Transverse colon (tissue), 4 donors: ENCODE measurements at places on chromosomes 4 and X. TPM values are rescaled to one million over a fixed set of nuclear protein-coding genes. Genes with fewer than 3 reads are reported as not detected.

Gene FAM3A
- 112 TPM for total RNA-seq

Gene PLXNB3
- total RNA-seq = 46.2 TPM

Gene MAGED4
- not detected for total RNA-seq

Gene NUP62CL
- total RNA-seq = not detected

Gene TEX13D
- total RNA-seq = not detected

Gene SUPT20HL1
- 0.14 TPM for total RNA-seq

Gene HELQ
- 19.1 TPM for total RNA-seq

Gene ERVMER34-1
- total RNA-seq = not detected

Gene PUDP
- 3.7 TPM for total RNA-seq

Gene ZNF41
- 14.1 TPM for total RNA-seq

Gene NAA11
- not detected for total RNA-seq

Gene APLN
- total RNA-seq = not detected

Gene PALLD
- total RNA-seq = 230 TPM

Gene TXK
- total RNA-seq = 2.6 TPM

Gene AFM
- not detected for total RNA-seq

- DNase-seq = no peak
These were observed 29.5 kb downstream of the SMPX start for GRCh38 chrX:21728276-21728968.

- peak; percentile 1 for DNase-seq
These were observed 16.4 kb downstream of the PSAPL1 start for GRCh38 chr4:7418131-7418943.

DNA sequence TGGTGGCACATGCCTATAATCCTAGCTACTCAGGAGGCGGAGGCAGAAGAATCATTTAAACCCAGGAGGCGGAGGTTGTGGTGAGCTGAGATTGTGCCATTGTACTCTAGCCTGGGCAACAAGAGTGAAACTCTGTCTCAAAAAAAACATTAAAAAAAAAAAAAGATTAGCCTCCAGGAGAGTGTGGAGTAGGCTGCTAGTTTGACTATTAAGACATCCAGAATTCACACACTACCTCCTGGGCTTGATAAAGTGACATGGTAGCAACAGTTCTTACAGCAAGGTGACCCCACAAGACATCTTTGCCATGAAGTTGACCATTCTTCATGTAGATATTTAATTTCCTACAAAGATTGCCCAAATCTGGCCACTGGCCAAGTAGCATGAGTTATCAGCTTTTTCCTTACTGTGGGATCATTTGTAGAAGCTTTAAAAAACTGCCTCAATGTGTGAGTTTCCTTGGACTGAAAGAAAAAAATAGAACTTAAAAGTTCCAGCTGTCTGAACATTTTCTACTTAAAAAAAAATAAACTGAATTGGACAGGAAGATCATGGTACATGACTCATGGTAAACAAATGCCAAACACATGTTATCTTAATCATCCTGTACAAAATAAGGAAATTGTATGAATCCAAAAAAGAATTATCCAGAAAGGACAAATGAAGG, 35.3 kb upstream of the SPRY1 start:
- DNase-seq = peak; percentile 16

DNA sequence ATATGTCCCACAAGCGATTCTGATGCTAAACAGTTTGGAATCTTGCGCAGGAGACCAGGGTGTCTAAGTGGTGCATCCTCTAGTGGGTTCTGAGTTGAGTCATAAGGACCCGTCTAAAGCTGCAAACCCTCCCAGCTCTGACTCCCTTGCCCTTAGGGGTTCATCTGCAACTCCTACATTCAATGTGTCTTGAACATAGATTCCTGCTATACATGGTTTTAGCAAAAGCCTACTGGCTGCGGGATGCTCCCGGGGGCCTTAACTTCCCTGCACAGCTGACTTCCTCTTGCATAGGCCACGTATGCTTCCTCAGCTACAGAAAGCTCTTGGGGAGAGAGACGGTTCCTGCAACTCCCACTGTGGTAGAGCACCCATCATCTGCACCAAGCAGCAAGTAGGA, 236.7 kb downstream of the EVC2 start:
- DNase-seq = no peak

DNA sequence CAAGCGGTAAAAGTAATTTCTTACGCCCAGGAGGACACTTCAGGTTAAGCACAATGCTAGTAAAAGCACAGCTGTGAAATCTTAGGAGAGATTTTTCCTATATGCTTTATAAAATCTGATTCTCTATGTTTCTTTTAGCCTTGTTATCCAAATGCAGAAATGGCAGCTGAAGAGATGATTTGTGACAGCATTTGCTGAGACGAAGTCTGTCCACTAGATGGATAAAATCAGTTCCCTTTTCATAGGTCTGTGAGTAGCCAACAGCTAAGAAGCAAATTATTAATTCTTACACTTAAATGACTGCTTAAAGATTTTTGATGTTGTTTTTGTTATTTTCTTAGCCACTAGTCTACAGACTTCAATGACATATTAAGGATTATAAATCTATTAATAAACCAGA, 5.3 kb downstream of the GPM6A start:
- DNase-seq = no peak

GRCh38 chr4:44927399-44928380, 201.3 kb upstream of the GNPDA2 start:
- DNase-seq = no peak

DNA sequence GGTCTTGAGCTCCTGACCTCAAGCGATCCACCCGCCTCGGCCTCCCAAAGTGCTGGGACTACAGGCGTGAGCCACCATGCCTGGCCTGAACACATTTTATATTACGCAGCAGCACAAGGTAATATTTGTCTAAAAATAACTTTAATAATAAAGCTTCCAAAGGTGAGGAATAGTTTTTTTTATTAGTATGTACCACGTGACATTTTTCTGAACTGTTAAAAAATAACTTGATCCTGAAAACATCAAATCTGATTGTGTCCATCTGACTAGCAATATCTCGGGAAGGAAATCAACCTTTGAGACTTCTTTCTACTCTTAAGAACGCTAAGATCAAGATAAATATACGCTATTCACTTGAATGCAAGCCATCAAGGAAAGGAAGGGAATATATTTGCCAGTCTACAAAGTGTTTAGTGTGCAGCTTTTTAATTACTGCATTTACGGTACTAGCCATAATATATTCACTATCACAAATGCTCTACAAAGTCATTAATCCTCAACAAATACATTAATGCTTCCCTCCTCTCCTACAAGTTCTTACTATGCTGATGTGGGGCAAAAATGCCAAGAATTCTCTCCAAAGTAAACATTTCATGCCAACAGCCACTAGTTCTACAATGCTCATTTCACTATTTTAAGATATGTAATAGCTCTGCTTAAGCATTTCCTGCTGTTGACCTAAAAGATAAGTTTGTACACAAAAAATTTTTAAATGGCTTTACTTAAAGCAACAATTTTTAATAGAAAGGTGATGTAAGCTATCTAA, 143.6 kb downstream of the APBB2 start:
- DNase-seq = no peak

DNA sequence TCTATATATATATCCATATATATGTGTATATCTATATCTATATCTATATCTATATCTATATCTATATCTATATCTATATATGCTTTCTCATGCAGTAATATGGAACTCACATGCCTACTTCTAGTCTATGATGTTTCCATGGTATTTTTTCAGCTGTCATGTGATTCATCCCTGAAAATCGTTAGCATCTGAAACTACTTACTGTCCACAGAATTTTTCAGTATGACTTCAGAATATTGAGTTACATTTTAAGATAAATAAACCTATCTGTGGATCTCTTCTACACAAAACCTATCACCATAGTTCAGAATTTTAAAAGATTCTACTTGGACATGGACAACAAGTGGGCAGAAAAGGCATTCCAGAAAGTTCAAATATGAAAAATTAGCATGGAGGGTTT, 855.1 kb upstream of the INTU start:
- no peak for DNase-seq

GRCh38 chr4:144590020-144590419, 55.9 kb upstream of the HHIP start:
- no peak for DNase-seq

DNA sequence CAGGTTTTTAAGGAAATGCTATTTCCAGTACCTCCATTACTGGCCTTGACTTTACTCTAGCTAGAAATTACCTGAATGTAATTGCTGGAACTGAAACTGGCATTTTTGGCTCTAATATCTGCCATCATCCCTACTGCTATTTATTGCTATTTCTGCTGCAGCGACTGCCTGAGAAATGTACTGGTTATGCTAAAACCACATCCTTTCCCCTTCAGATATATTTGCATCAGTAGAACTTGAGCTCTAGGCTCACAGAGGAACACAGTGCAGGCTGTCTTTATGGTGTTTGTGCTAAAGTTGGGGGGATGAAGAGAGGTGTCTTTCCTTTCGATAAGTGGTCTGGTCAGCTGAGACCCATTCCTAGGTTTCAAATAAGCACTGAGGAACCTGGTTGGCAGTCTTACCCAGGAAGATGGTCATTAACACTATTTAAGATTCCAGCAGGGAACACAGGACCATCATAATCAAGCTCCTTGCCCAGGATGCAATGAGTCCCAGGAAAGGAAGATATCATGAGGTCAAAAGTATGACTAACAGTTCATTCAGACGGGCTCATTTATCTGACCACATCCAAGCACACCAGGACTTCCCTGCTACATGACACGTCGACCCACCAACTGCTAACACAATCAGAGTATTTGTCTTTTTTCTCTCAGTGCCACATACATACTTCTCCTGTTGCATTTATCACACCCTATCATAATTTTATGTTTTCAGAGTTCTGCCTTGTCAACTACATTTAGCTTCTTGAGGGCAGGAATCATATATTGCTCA, 137.4 kb downstream of the GABRA3 start:
- DNase-seq = no peak

- DNase-seq = no peak
These were observed 37.0 kb upstream of the SMIM31 start for GRCh38 chr4:164716901-164717300.

DNA sequence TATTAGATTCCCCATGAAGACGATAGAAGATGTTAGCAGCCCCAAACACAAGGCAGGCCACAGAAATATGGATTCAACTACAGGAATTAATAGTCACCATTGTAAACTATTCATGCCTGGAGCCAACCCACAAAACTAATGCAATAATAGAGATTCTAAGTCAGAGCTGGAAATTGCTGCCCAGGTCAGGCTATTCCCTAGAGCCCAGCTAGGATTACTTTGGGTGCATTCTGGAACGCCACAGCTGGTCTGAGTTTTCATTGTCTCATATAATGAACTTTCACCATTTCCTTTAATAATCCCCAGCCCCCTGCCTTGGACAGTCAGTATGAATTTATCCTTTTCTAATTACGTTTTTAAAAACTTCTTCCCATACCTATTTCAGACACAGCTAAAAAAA, 252.6 kb downstream of the PAPSS1 start:
- DNase-seq = no peak

- no peak for DNase-seq
These were observed 23.5 kb downstream of the ARAP2 start for GRCh38 chr4:36220776-36221175.

GRCh38 chr4:37802068-37802666, 24.3 kb upstream of the PGM2 start:
- DNase-seq = peak; percentile 68

DNA sequence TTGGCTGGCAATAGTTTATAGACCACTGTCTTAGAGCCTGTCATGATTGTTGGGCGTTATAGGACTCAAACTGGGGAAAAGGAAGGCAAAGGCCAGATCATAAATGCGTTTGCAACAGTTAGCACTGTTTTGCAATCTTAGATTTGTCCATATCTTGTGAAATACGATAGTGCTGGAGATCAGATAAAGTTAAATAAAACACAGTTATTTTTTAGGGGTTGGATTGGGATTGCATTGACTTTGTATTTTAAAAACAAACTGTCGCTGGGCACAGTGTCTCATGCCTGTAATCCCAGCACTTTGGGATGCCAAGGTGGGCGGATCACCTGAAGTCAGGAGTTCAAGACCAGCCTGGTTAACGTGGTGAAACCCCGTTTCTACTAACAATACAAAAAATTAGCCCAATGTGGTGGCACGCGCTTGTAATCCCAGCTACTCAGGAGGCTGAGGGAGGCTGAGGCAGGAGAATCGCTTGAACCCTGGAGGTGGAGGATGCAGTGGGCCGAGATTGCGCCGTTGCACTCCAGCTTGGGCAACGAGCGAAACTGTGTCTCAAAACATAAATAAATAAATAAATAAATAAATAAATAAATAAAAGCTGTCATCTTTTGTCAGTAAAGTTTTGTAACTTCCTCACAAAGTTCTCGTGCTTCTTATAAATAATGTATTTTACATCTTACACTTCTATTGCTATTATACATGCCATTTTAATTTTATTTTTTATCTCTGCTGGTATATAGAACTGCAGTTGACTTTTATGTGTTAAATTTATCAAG, 117.2 kb downstream of the KDM6A start:
- no peak for DNase-seq

GRCh38 chrX:19630776-19631707, 115.7 kb upstream of the MAP3K15 start:
- DNase-seq = no peak

DNA sequence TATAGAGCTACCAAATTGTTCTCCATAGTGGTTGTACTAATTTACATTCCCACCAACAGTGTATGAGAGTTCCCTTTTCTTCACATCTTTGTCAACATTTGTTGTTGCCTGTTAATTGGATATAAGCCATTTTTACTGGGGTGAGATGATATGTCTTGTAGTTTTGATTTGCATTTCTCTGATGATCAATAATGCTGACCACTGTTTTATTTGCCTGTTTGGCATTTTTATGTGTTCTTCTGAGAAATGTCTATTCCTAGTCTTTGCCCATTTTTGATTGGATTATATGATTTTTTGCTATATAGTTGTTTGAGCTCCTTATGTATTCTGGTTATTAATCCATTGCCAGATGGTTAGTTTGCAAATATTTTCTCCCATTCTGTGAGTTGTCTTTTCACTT, 44.3 kb downstream of the ACTRT1 start:
- no peak for DNase-seq

- DNase-seq = no peak
These were observed 89.0 kb downstream of the LUZP4 start for GRCh38 chrX:115378471-115378870.

DNA sequence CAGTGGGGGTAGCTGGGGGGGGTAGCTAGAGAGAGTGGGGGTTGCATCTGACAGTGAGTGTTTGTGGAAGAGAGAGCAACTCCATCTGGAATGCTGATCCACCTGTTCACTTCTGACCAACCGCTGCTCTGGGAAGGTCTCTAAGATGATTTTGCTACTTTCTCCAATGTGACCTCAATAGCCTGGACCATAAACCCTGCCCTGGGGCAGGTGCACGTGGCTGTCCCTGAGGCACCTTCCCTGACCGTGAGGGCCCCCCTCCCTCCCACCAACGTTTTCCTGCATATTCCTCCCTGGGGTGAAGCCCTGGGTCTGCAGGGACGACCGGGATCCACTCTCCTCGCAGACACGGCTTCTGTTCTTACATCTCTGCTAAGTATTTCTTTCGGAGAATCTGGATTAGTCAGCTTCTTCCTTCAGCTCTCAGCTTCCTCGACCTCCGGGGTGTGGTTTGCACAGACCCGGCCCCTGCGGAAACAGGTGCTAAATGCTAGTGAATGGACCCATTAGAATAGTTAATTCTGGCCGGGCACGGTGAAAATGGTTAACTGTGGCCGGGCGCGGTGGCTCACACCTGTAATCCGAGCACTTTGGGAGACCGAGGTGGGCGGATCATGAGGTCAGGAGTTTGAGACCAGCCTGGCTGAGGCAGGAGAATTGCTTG, 21.4 kb upstream of the PLCXD1 start:
- DNase-seq = no peak

- no peak for DNase-seq
These were observed 7.0 kb downstream of the ACOT9 start for GRCh38 chrX:23736030-23736429.

- no peak for DNase-seq
These were observed 109.4 kb downstream of the PDHA2 start for GRCh38 chr4:95949136-95949765.

GRCh38 chr4:11475871-11476270, 47.2 kb upstream of the HS3ST1 start:
- no peak for DNase-seq
